ENCODE measurements at places on chromosomes 12 and 14. TPM values are rescaled to one million over a fixed set of nuclear protein-coding genes. Genes with fewer than 3 reads are reported as not detected.

GRCh38 chr12:49632986-49633702 lies 9.8 kb downstream of the PRPF40B start:
- no peaks in the 10 kb centered on the region for H3K27me3 ChIP-seq
- H3K4me3 ChIP-seq = no peak overlapping the region
- H3K27ac ChIP-seq = no peak overlapping the region
- no peaks in the 10 kb centered on the region for H3K36me3 ChIP-seq
- DNase-seq = no peak

DNA sequence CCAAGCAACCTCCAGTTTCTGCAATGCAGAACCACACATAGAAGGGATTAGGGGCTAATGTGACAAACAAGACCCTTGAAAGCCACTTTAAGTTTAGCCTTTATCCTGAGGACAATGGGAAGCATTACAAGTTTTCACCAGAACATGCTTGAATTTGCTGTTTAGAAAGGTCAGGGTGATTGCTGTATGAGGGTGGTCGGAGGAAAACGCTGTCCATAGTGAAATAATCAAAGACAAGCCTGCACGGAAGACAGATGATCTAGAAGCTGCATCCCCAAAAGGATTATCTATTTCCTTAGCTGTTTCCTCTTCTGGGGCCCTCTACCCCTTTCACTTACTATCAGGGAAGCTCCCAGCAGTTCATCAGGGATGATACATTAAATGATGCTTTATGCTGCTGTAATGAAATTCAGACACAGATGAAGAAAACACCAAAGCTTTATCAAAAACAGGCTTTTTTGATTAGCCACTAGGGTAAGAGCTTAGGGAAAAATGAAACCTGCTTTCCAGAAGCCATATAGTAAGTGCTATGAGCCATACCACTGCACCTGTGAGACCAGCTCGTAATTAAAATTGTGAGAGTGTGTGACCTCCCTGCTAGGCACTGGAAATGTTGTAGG lies 6.5 kb downstream of the HAL start:
- DNase-seq = no peak
- no peaks in the 10 kb centered on the region for H3K36me3 ChIP-seq
- H3K4me1 ChIP-seq = no peaks in the 10 kb centered on the region

Gene PPFIA2
- total RNA-seq = not detected

Gene TCTN2
- total RNA-seq = 4.0 TPM

DNA sequence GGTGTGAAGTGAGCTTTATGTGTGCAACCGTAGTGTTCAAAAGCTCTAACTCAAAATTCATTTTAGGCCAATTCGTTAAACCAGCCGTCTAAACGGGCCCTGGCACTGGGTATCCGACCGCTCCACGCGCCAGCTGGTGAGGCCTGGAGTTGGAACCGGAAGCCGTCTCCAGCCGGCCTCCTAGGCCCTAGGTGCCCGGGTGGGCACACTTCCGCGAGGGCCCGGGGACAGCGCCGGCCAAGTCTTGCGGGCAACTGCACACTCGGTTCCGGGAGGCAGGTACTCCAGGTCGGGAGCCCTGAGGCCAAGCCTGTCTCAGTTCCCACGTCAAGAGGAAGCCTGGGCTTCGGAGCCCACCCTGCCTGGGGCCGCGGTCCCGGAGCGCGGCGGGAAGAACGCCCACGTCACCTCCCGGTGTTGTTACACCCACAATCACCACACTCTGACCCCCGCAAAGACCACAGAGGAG lies 16.2 kb downstream of the OTX2 start:
- no peak for DNase-seq

GRCh38 chr14:31449971-31450610 lies 7.2 kb downstream of the DTD2 start:
- H3K27ac ChIP-seq = no peak overlapping the region
- no peaks in the 10 kb centered on the region for H3K27me3 ChIP-seq
- H3K4me3 ChIP-seq = no peak overlapping the region

DNA sequence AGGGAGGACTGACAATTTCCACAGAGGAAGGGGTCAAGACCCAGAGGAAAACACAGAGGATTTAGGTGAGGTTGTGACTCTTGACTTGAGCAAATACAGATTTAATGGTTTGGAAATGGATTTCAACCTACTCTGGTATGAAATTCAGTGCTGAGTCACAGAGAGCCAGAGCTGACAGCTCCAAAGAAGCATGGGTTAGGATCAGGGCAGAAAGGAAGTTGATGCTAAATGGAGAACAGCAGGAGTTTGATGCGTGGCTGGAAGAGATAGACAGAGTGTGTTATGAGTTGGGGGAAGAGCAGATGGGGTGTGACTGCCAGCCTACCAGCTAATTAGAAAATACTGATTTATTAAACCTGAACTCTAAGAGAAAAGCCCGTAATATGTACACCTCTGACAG lies 272.6 kb downstream of the FOXG1 start:
- H3K36me3 ChIP-seq = no peaks in the 10 kb centered on the region
- H3K27ac ChIP-seq = no peak overlapping the region
- DNase-seq = no peak
- no peaks in the 10 kb centered on the region for H3K27me3 ChIP-seq
- H3K4me1 ChIP-seq = no peaks in the 10 kb centered on the region
- H3K4me3 ChIP-seq = no peak overlapping the region

Gene C14orf93
- 11.1 TPM for total RNA-seq

Gene GALNT8
- 0.85 TPM for total RNA-seq

DNA sequence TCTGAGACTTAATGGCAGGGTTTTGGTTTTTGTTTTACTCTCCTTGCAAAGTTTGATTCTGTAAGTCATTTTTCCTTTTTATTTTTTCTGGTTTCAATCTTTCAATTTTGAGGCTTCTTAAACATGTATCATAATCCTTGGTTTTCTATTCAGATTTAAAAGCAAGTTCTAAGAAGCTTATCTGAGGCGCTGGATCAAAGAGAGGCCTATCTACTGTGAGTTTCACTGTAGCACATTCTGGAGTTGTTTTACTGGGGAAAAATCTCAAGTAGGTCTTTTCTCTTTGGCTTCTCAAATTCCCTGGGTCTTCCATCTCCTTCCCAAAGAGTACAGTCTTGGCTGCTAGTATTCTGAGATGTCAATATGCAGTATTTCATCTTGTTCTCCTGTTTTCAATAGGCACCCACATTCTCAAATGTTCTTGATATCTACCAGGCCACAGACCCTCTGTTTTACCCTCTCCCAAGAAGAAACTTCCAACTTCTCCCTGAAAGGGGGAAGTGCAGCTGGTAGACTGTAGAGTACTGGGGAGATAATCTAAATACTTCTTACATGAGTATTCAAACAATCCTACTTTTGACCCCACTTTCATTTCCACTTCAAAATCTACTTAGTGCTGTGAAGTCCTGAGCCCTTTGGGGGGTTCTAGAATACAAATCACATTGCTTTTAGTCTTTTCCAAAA lies 10.9 kb upstream of the CATSPERB start:
- DNase-seq = no peak
- H3K27me3 ChIP-seq = peaks cover 8% of the 10 kb centered on the region
- H3K27ac ChIP-seq = peak overlapping the region; percentile 59
- no peaks in the 10 kb centered on the region for H3K36me3 ChIP-seq
- peaks cover 6% of the 10 kb centered on the region for H3K4me1 ChIP-seq

Gene MYO1H
- not detected for total RNA-seq

- DNase-seq = no peak
- no peaks in the 10 kb centered on the region for H3K4me1 ChIP-seq
- no peaks in the 10 kb centered on the region for H3K27me3 ChIP-seq
- no peak overlapping the region for H3K4me3 ChIP-seq
- H3K27ac ChIP-seq = no peak overlapping the region
These were observed 250.9 kb downstream of the DUSP6 start for GRCh38 chr12:89101440-89101839.

Gene SDSL
- 3.6 TPM for total RNA-seq

DNA sequence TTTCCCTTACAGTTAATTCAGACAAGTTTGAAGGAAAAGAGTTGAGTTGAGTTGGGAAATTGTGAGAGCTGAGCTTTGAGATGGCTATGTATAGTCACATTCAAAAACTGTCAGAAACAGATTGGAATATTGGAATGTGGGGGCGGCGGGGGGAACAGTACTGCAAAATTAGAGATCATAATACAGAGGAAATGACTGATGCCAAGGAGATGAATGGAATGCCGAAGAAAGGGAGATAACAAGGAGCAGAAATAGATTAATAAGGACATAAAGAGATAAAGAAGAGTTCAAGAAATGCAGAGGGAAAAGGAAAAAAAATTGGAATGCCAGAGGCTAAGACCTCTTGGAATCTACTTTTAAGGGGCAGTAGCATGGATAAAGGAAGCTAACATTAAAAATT lies 3.2 kb upstream of the OR4K5 start:
- H3K4me3 ChIP-seq = no peak overlapping the region
- DNase-seq = no peak
- H3K27me3 ChIP-seq = no peaks in the 10 kb centered on the region

- DNase-seq = no peak
- no peak overlapping the region for H3K4me3 ChIP-seq
- peaks cover 40% of the 10 kb centered on the region for H3K36me3 ChIP-seq
- no peaks in the 10 kb centered on the region for H3K27me3 ChIP-seq
These were observed 97.8 kb upstream of the FERMT2 start for GRCh38 chr14:53048631-53049030.

GRCh38 chr14:90062127-90062794 lies 467 bp downstream of the KCNK13 start:
- peaks cover 24% of the 10 kb centered on the region for H3K4me1 ChIP-seq
- H3K4me3 ChIP-seq = peak overlapping the region; percentile 64
- no peak for DNase-seq
- peaks cover 64% of the 10 kb centered on the region for H3K27me3 ChIP-seq
- H3K36me3 ChIP-seq = no peaks in the 10 kb centered on the region

- H3K4me1 ChIP-seq = peaks cover 1% of the 10 kb centered on the region
- no peak overlapping the region for H3K4me3 ChIP-seq
- H3K27ac ChIP-seq = no peak overlapping the region
- DNase-seq = peak; percentile 62
These were observed 107.0 kb downstream of the HELB start for GRCh38 chr12:66409195-66409871.

- no peaks in the 10 kb centered on the region for H3K4me1 ChIP-seq
- H3K27ac ChIP-seq = no peak overlapping the region
- no peak overlapping the region for H3K4me3 ChIP-seq
These were observed 89.2 kb downstream of the KCNK10 start for GRCh38 chr14:88233915-88234314.

Gene ZDHHC22
- total RNA-seq = not detected

- peaks cover 67% of the 10 kb centered on the region for H3K27me3 ChIP-seq
- H3K27ac ChIP-seq = no peak overlapping the region
- no peak for DNase-seq
- peaks cover 8% of the 10 kb centered on the region for H3K4me1 ChIP-seq
- H3K36me3 ChIP-seq = no peaks in the 10 kb centered on the region
These were observed 1.7 kb downstream of the PRMT8 start for GRCh38 chr12:3492793-3493042.

DNA sequence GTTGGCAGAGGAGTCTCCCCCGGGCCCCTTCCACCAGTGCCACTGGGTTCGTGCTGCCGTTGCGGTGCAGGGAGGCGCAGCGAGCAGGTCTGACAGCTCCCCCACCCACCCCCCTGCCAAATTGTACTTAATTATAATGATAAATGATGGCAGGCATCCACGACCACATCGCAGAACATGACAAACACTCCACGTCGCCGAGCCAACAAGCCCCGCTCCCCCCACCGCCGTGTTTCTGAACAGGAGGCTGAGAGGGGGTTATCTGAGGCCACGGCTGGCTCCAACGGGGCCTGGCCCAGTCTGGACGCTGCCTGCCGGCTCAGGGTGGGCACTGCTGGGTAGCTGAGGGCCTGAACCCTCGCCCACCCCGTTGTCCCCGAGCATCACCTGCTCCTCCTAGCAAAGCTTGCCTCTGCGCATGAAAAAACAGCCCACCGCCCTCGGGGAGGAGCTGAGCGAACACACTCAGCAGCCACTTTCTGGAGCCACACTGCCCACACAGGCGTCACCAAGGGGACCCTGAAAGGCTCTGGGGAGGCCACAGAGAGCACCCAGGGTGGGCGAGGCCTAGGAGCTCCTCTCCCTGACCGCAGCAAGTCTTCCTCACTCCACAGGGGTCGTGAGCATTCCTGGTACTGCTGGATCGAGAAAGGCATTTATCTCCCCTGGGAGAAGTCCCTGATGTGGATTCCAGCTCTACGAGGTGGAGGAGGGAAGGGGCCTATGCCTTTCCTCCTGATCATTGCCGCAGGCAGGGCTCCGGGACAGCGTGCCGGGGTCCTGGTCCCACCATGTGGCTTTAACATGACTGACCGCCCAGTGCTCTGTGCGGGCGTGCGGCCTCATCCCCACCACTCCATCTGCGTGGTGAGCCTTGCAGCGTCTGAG lies 35.4 kb upstream of the DIO3 start:
- H3K27ac ChIP-seq = no peak overlapping the region
- H3K36me3 ChIP-seq = no peaks in the 10 kb centered on the region
- H3K4me3 ChIP-seq = no peak overlapping the region
- peaks cover 1% of the 10 kb centered on the region for H3K4me1 ChIP-seq
- DNase-seq = no peak

DNA sequence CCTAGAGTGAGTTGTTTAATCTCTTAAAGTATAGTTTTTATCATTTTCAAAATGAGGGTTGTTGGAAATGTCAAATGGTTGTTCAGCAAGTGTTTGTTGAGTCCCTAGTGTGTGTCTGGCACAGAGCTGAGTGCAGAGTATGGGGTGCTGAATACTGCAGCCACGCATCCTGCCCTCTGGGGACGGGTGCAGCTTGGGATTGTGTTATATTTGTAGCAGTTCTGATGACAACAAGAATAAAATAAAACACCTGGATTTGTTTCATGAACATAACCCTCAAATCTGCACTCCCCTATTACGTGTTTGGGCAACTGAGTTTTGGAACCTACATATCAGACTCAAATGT lies 127.9 kb downstream of the CACNA1C start:
- H3K27ac ChIP-seq = no peak overlapping the region
- peaks cover 6% of the 10 kb centered on the region for H3K27me3 ChIP-seq
- peaks cover 2% of the 10 kb centered on the region for H3K4me1 ChIP-seq
- no peak overlapping the region for H3K4me3 ChIP-seq
- no peak for DNase-seq

DNA sequence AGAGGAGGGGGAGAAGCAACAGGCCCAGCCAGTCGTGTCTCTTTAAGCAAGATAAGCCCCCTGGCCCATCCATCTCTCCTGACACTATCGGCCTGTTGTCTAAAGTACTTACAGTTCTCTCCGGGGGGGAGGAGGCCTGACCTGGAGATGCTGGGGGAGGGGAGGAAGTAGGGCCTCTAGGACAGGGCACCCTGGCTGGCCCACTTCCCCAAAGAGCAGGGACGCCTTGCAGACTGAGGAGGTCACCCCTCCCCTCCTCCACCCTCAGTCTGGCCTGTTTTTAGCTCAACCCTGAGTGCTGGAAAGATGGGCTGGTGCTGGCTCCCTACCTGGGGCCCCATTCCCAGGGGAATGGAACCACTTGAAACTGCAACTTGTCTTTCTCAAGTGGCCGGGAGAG lies 70.3 kb downstream of the TBX5 start:
- no peaks in the 10 kb centered on the region for H3K4me1 ChIP-seq
- no peak overlapping the region for H3K27ac ChIP-seq
- H3K4me3 ChIP-seq = no peak overlapping the region
- no peaks in the 10 kb centered on the region for H3K27me3 ChIP-seq
- H3K36me3 ChIP-seq = no peaks in the 10 kb centered on the region
- DNase-seq = no peak
